Transverse colon (tissue), 4 donors: ENCODE measurements at places on chromosomes 7 and 10.

DNA sequence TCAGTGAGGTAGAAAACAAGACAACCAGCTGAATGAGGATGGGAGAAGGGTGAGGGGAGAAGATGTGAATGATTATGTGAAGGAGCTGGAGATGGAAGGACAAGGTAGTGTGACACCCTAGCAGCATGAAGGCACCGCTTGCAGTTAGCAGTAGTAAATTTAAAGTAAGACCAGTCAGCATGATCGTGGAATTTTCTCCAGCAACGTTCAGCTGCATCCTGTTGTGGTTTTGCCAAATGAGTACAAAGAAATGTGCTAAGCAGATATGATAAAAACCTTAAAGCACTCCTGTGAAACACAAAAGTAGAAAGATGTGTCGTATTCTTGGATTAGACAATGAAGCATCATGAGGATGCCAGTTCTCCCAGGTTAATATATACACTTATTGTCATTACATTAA lies 34.1 kb upstream of the IFRD1 start:
- DNase-seq = no peak

GRCh38 chr7:127702052-127702652 lies 50.2 kb downstream of the SND1 start:
- no peak for DNase-seq

GRCh38 chr7:24956021-24956420 lies 24.0 kb downstream of the OSBPL3 start:
- DNase-seq = no peak

DNA sequence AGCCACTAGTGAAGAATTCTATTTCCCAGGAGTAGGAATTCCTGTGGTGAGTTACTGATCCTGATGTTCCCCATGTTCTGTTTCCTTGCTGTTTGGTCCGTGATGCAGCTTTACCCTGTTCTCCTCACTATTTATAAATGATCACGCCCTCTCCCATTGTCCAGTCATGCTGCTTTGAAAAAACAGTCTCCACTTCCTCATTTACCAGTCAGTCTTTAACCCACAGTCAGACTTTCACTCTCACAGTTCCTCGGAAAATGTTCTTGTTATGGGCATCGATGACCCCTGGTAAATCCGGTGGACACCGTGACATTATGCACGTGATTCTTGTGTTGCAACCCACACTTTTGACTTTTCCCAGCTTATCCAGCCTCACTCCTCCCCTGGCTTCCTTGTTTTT lies 14.4 kb downstream of the SCIN start:
- DNase-seq = peak; percentile 21
